ENCODE measurements at places on chromosomes 7 and 10. TPM values are rescaled to one million over a fixed set of nuclear protein-coding genes. Genes with fewer than 3 reads are reported as not detected.

The NRP1 gene
- polyA plus RNA-seq: 12.0 TPM

The OR13A1 gene
- polyA plus RNA-seq: 0.42 TPM

The GJD4 gene
- polyA plus RNA-seq: not detected

- no peak for DNase-seq
These were observed 116.2 kb downstream of the BAMBI start for GRCh38 chr10:28793482-28793881.

DNA sequence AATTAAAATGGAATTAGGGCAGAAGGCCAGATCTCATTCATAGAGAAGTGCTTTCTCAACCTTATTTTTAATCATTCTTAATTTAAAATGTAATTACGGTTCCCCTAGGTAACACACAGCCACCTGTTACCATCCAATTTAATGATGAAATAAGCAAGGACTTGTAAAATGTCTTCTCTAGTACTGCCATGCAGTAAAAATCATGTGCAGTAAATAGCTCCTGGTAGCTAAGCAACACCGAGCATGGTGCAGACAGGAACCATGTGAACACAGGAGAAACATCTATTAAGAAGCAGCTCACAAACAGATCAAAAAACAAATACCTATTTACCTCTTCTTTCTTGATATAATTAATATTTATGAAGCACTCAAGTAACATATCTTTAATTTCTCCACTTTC lies 15.1 kb downstream of the NCAPG2 start:
- no peak for DNase-seq

GRCh38 chr10:104013489-104013888 lies 46.5 kb downstream of the SLK start:
- DNase-seq: no peak

Measured in pancreas (tissue), 10 donors.